ENCODE measurements at places on chromosomes 5 and 9.

- no peak for DNase-seq
These were observed 23.6 kb upstream of the CAST start for GRCh38 chr5:96638561-96638960.

- DNase-seq: peak; percentile 0
These were observed 355.5 kb downstream of the TLR4 start for GRCh38 chr9:118059484-118060278.

DNA sequence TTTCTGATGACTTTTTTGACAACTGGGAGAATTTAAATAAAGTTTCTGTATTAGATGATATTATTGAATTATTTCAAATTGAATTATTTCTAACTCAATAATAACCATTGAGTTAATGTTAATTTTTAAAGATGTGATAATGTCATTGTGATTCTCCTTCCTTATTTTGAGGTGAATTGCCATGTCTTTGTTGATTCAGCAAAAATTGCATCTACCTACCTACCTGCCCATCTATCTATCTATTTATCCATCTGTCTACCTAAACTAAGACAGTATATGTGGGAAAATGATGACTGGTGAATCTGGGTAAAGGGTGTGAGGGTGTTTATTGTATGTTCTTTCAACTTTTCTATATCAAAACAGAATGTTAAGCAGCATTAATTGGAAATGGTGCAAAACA is 75.0 kb downstream of the G3BP1 start:
- no peak for DNase-seq

DNA sequence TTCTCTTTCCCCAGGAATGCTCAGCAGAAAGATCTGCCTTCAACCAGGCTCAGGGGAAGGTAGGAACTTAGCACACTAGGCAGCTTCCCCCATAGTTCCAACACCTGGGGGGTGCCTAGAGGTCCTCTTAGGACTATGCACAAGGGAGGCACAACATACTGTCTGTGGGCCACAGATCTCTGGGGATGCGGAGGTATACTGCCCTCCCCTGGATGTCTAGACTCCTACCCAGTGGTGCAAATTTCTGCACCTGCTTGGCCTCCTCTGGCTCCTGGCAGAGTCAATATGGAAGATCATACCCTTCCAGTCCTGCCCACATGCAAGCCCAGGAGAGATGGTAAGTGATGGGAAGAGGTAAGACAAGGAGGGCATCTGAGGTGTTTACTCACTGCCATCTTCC is 247.5 kb upstream of the DAPK1 start:
- no peak for DNase-seq

GRCh38 chr5:35483191-35483590 is 134.5 kb upstream of the SPEF2 start:
- DNase-seq: no peak

DNA sequence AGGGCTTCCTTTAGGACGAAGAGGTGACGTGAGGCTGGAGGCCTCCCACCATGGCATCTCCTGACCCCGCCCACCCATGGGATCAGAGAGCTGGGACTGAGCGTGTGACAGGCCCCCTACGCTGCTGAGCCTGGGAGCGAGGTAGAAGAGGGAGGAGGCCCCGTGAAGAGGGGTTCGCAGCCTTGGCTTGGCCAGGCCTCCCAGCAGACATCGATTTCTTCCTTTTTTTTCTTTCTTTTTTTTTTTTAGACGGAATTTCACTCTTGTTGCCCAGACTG is 39.5 kb downstream of the PTGES start:
- no peak for DNase-seq

GRCh38 chr5:151157426-151158286 is at the start of gene ANXA6:
Gene ANXA6, minus strand, starts transcription at chr5:151157779. Its CDS starts 9,878 bp downstream, at chr5:151147901.
- DNase-seq: peak; percentile 69
